ENCODE measurements at places on chromosomes 12 and 14. TPM values are rescaled to one million over a fixed set of nuclear protein-coding genes. Genes with fewer than 3 reads are reported as not detected.

The DEPDC4 gene
- total RNA-seq, result 2.1 TPM

The ATL1 gene
- 1.8 TPM for total RNA-seq

The COPZ1 gene
- 136 TPM for total RNA-seq

The CARMIL3 gene
- total RNA-seq, result 0.73 TPM

The SLC7A8 gene
- 2.0 TPM for total RNA-seq

The NELL2 gene
- total RNA-seq, result 12.1 TPM

The HAL gene
- 0.41 TPM for total RNA-seq

The ARHGAP9 gene
- 172 TPM for total RNA-seq

The SOCS2 gene
- total RNA-seq, result 32.5 TPM

The GCN1 gene
- total RNA-seq, result 121 TPM

The SERPINA1 gene
- total RNA-seq, result 0.16 TPM

The FSCB gene
- not detected for total RNA-seq

The C1S gene
- total RNA-seq, result 2.2 TPM

The LMO3 gene
- total RNA-seq, result not detected

The ZBTB1 gene
- total RNA-seq, result 63.7 TPM

The GPR162 gene
- 0.18 TPM for total RNA-seq

The NPFF gene
- not detected for total RNA-seq

The ITGA5 gene
- 80.3 TPM for total RNA-seq

The NGB gene
- not detected for total RNA-seq

The KRT78 gene
- not detected for total RNA-seq

The ZNF641 gene
- total RNA-seq, result 14.2 TPM

The CPSF6 gene
- total RNA-seq, result 101 TPM

The RNU6-7 gene
- total RNA-seq, result not detected

The KRT80 gene
- not detected for total RNA-seq

The SIX6 gene
- total RNA-seq, result not detected

The ACOT6 gene
- not detected for total RNA-seq

The PTHLH gene
- total RNA-seq, result not detected

The CSRP2 gene
- 0.11 TPM for total RNA-seq

The COCH gene
- total RNA-seq, result 0.80 TPM

The PHC1 gene
- total RNA-seq, result 16.3 TPM

The ANO4 gene
- not detected for total RNA-seq

The GPRC5D gene
- total RNA-seq, result not detected

The DCTN2 gene
- 88.4 TPM for total RNA-seq

The MANSC1 gene
- 0.66 TPM for total RNA-seq

The PPP1R36 gene
- total RNA-seq, result 0.16 TPM

The FGF23 gene
- not detected for total RNA-seq

The LRRK2 gene
- not detected for total RNA-seq

The GALNT9 gene
- total RNA-seq, result not detected

The MBD6 gene
- total RNA-seq, result 75.0 TPM

The CLEC6A gene
- total RNA-seq, result not detected

The OR4E2 gene
- total RNA-seq, result not detected

The ALKBH2 gene
- total RNA-seq, result 19.3 TPM

The DDX11 gene
- 173 TPM for total RNA-seq

The TMPRSS12 gene
- total RNA-seq, result not detected

The STAC3 gene
- 9.1 TPM for total RNA-seq

The SERPINA12 gene
- total RNA-seq, result not detected

The MMP17 gene
- not detected for total RNA-seq

The POTEM gene
- total RNA-seq, result not detected

The C12orf60 gene
- total RNA-seq, result 1.5 TPM

The SLC6A15 gene
- not detected for total RNA-seq

The GNB3 gene
- 0.39 TPM for total RNA-seq

The PITPNM2 gene
- 12.9 TPM for total RNA-seq

The NUDT4 gene
- total RNA-seq, result 38.1 TPM

The TAS2R8 gene
- not detected for total RNA-seq

All from T-helper 2 cell treated with Interferon-gamma antibody and Interleukin-4, amounts not matched to agents 100 ng/mL and 5 ng/mL, for 36 hours (primary cell).